ENCODE measurements at places on chromosomes 13 and 19. TPM values are rescaled to one million over a fixed set of nuclear protein-coding genes. Genes with fewer than 3 reads are reported as not detected.

PLPPR3 gene
- total RNA-seq: not detected

ZNF569 gene
- total RNA-seq: 4.5 TPM

MEDAG gene
- total RNA-seq: 5.4 TPM

DNA sequence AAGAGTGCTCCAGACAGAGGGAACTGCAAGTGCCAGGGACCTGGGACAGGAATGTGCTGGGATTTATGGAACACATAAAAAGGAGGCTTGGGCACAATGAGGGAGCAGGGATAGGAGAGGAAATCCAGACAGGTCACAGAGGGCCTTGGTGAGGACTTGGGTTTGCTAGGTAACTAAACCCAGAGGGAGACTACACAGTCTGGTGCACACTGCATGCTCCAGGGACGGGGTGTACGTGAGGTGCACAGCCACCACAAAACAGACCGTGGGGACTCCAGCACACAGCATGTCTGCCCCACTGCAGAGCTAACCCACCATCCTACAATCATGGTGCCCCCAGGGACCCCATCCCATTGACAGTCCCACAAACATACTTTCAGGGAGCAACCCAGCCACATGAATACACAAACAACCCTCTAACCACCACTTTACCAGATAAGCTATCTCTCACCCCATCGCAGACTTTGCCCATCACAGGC is 5.5 kb upstream of the ZFP36 start:
- no peak for DNase-seq

- DNase-seq: no peak
Observed at GRCh38 chr13:96652506-96652905, 341.8 kb downstream of the OXGR1 start.

DNA sequence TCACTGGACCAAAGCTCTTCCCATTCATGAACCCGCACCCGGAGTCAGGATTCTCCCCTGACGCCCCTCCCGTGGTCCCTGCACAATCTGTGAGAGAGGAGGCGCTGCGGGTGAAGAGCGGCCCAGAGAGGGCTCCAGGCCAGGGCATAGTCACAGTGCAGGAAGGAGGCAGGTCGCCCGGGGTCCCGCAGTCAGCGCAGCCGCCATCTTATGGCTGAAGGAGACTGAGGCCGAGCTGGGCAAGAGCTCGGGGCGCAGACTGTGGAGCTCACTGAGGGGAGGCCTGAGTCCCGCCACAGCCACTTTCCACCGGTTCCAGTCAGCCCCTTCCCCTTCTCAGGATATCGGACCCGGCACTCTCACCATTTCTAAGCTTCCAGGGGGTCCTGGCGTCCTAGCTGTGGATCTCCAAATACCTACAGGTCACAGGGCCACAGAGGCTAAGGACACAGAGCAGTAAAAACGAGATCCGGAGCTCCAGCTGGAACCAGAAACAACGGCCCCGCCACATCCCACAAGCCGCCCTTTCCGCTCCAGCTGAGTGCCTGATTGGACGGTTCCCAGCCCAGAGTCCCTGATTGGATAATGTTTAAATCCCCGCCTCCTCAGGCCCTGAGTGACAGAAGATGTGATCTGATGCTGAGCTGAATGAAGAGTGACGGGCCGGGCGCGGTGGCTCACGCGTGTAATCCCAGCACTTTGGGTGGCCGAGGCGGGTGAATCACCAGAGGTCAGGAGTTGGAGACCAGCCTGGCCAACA is at the start of gene ZNF99:
TSS of gene ZNF99 (minus strand) at position 501 of the 760 bp plus-strand sequence. CDS start at position 366, 135 bp downstream.
- peak; percentile 87 for DNase-seq

- peak; percentile 71 for DNase-seq
Observed at GRCh38 chr19:2273356-2274184, 8.4 kb downstream of the PEAK3 start.

DNA sequence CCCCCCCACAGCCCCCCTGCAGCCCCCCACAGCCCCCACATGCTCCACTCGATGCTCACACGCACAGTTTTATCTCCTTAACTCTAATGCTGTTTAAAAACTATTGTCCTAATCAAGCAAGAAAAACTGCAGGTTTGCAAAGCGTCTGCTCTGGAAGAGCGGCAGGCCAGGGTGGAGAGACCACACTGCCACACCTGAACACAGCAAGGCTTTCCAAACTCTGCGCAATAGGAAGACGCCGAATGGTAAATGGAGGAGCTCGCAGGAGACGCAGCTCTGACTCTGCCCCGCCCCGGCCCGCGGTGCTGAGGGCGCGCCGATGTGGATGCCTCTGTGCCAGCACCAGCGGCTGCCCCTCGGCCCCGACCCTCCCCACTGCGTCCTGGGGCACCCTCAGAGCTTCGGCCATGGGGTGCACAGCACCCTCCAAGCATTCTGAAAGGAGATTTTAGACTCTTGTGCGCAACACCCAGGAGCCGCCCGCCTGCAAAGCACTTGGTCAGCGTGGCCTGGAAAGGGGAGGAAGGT is 32.4 kb downstream of the RASA3 start:
- no peak for DNase-seq
